Endothelial cell (in vitro differentiated cells): ENCODE measurements at places on chromosomes 3 and 15. TPM values are rescaled to one million over a fixed set of nuclear protein-coding genes. Genes with fewer than 3 reads are reported as not detected.

IQCH gene
- total RNA-seq = 2.4 TPM

PP2D1 gene
- not detected for total RNA-seq

CRBN gene
- 47.8 TPM for total RNA-seq

AMIGO3 gene
- total RNA-seq = 0.56 TPM

CHL1 gene
- not detected for total RNA-seq

LACTB gene
- total RNA-seq = 10.1 TPM

CLRN1 gene
- total RNA-seq = not detected

ADGRG7 gene
- total RNA-seq = not detected

APOD gene
- total RNA-seq = 5.0 TPM

FAM81A gene
- total RNA-seq = 0.23 TPM

GRCh38 chr3:38126121-38126892 is 10.6 kb downstream of the ACAA1 start:
- DNase-seq = no peak

DNA sequence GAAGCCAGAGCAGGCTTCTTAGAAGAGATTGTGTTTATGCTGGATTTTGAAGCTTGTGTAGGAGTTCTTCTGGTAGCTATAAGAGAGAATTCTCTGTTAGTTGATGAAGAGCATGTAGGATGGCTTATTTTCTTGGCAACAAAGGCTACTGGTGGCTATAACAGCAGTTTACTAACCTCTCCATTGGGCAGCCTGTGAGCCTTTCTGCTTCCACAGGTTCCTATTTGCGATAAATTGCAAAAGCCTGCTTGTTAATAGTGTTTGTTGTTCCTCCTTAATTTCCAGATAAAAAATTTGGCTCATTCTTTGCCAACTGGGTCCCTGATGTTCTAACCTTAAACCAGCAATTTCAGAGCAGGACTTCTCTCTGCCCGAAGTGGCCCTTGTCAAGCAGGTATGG is 290.6 kb upstream of the TRIM42 start:
- DNase-seq = no peak

DNA sequence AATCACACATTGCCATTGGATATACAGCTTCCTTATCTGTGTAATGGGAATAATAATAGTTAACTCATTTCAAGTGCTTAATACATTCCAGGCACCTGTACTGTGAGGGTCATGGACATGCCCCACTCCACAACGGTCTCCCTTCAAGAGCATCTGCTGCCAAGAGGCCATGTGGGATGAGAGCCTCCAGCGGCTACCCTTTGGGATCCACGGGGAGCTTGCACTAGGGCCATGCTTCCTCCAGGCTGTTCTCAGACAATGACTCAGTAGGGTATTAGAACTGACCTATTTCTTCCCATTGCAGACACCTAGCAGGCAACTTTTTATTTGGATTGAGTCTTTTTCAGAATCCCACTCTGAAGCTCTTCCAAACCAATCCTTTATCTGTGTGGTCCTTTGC is 1078.9 kb downstream of the TUSC7 start:
- no peak for DNase-seq

DNA sequence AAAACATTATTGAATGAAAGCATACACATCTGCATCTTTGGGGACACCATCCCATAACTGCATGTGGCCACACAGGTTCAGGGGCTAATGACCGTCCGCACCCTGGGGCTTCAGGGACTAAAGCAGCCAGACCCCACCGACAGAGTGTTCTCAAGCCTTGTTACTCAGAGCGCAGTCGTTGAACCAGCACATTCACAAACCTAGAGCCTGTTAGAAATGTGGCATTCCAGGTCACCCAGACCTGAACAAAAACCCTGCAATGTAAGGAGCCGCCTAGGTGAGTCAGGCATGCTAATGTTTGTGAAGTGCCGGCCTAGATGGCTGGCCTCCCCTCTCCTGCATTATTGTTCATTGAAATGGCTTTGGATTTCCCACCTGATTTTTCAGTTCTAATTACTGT is 52.3 kb upstream of the HACD2 start:
- DNase-seq = no peak

GRCh38 chr3:65497846-65498245 is 540.9 kb downstream of the MAGI1 start:
- no peak for DNase-seq

DNA sequence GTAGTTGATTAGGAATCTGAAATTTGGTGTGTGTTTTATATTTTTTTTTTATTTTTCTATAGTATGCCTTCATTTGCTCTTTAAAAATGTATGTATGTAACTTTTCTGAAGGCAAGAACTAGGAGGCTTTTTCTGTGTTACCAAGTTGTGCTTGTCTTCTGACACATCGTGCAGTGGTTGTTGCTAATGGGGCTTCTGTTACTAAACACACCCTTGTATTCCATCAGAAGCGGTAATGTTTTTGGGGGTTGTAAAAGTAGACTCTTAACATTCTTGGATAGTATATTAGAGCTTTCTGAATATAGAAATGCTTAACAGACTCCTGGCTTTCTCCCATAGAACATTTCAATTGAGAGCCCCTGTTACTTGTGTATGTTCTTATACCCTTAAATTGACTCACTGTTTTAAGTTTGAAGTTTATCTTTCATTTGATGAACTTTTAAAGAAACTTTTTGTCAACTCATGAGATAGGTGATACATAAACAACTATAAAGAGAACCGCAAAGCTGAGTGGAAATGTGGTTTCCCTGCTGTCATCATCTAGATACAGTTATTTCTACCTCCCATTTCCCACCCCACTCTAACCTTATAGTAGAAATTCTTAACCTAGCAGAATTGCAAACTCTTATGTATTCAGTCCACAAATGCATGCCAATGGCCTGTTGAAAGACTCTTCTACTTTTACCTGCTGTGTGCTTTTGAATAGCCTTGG is 2.5 kb downstream of the TIPARP start:
- no peak for DNase-seq

DNA sequence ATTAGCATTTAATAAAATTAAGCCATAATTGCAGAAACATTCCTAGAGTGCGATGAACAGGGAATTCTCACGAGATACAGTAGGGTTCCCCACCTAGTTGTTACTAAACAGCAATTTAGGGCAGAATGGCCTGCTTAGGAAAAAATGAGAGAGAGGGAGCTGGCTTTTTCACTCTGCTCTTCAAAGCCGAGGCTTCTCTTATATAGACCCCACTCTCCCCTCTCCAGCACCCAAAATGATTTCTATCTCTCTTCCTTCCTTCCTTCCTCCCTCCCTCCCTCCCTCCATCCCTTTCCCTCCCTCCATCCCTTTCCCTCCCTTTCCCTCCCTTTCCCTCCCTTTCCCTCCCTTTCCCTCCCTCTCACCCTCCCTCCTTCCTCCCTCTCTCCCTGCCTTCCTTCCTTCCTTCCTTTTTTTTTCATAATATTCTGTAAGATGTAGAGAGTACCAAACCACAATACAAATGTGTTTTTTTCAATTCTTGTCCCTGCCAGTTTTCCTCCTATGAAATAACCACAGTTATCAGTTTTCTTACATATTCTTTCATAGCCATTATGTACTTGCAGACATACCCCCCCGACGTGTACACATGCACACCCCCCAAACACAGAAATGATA is 48.1 kb upstream of the ZCWPW2 start:
- no peak for DNase-seq

- DNase-seq = no peak
Measured at GRCh38 chr3:154642145-154642544, 212.2 kb upstream of the GPR149 start.

DNA sequence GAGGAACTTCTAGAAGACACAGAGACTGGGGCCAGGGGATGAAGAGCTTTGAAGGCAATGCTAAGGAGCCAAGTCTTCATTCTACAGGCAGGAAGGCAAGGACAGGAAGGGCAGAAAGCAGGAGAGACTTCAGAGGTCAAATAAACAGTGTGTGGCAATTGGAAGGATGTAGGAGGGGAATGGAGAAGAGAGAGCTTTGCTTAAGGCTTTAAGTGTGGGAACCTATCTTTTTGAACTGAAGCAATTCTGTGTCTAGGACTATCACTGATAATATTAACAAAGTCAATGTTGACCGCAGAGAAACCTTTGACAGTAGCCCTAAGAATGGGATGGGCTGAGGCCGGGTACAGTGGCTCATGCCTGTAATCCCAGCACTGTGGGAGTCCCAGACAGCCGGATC is 325.0 kb downstream of the FOXP1 start:
- DNase-seq = no peak

GRCh38 chr3:13215940-13216546 is 142.8 kb upstream of the IQSEC1 start:
- DNase-seq = no peak

GRCh38 chr3:115512565-115513415 is 110.5 kb upstream of the GAP43 start:
- peak; percentile 56 for DNase-seq

GRCh38 chr15:58201516-58201915 is 63.3 kb downstream of the AQP9 start:
- no peak for DNase-seq

DNA sequence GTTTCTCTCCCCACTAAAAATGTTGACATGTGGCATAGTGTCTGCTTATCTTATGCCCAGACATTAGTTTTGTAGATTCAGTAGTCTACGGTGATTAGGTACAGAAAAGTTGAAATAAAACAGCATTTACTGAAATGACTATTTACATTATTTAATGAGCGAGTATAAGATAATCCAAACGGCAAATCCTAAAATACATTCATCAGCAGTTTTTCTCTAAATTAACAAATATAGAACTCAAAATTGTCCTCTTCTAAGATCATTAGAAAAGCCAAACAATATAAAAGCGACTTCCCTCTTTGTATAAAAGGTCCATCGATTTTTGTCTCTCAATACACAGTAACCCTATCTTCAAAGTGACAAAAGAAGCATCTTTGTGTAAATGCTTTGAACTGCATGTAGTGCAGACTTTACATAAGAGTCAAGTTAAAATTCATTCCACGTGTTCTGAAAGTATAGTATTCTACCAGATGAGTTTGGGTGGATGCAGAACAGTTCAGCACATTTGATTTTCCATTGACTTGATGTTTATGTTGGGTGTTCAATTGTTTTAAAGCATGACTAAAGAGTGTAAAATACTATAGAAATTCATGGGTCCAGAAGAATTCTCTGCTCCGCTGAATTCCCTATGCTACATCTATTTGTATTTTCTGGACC is 480.8 kb upstream of the DPH6 start:
- DNase-seq = no peak

- no peak for DNase-seq
Measured at GRCh38 chr3:42020684-42021307, 58.9 kb upstream of the ULK4 start.

DNA sequence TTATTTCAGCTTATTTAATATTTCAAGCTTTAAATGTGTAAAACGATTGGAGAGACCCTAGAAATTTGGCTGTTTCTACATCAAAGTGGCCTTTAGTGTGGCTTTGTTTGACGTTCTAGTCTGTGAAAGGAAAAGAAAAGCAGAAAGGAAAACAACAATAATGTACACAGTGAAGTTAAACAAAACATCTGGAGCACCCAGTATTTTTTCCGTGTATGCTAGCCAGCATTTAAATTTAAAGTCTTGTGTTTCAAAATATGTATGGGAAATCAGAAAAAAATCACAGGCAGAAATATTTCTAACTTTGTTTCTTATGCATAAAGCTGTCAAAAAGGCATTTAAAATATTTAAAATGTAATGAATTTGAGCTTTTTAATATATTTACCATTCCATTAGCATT is 218.1 kb downstream of the NAALADL2 start:
- DNase-seq = no peak

- no peak for DNase-seq
Measured at GRCh38 chr3:32448686-32449474, 53.8 kb downstream of the CMTM6 start.

DNA sequence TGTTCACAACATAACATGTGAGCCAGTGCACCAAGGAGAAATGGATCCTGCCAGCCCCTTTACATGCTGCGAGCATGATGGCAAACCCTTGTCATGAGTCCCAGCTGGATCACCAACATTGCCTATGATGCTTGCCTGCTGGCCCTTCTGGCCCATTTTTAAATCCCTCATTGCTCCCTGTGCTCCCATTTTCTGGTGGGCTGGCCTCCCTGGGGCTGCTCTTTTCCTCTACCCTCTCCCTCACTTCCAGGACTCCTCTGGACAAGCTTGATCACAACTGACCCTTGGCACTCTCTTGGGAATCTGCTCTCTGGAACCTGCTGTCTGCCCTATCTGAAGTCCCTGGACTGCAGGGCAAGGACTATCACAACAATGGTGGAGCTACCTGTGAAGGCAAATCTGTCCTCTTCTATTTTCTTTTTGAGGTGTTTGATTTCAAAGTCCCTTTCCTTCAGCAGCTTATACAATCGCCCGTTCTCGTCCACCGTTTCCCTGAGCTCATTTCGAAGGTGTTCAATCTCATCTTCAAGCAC is 16.3 kb downstream of the CCDC13 start:
- no peak for DNase-seq

- DNase-seq = no peak
Measured at GRCh38 chr15:95816591-95816990, 513.9 kb upstream of the NR2F2 start.

- DNase-seq = no peak
Measured at GRCh38 chr3:133278260-133279043, 121.4 kb upstream of the BFSP2 start.

DNA sequence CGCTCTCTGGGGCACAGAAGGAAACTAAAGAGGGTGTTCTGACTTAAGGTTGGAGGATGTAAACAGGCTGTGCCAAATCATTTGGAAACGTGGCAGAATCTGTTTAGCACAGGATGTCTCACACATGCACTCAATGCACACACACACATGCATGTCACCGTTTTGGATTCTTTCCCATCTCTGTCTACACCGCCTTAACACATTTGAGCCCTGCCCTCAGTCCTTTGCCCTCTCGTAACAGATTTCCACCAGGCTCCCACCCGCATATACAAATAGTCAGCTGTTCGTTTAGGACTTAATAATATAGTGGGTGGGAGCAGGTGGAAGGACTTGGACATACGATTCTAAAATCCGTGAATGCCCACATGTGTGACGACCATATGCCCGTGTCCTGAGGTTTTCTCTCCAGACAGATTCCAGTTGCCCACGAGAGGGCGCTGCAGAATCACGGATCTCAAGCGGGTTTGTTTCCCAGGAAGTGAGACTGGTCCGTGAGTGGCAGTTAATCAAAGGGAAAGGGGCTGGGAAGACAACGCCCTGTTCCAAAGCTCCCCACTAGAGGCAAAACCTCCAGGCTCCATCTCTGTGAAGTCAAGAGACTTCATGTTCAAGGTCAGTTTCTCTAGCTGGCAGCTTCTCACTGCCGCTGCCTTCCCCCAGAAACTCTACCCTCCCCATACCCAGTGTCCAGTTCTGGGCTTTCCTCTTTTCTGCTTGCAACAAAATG is 44.5 kb downstream of the NOX5 start:
- peak; percentile 88 for DNase-seq

DNA sequence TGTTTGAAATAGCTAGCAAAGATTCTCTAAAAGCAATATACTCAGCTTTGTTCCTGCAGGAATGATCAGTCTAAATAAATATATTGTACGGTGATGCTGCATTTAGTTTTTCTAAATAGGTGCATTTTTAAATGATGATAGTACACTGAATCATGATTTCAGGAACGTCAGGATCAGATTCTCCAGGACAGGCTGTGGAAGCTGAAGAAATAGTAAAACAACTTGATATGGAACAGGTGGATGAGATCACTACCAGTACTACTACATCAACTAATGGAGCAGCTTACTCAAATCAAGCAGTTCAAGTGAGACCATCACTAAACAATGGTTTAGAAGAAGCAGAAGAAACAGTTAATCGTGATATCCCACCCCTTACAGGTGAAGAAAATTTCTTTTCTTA is 46.3 kb upstream of the EIF3J start:
- no peak for DNase-seq
